ENCODE measurements at places on chromosomes 7 and 10.

GRCh38 chr10:128571071-128571470 lies 444.8 kb upstream of the MKI67 start:
- DNase-seq, result no peak

DNA sequence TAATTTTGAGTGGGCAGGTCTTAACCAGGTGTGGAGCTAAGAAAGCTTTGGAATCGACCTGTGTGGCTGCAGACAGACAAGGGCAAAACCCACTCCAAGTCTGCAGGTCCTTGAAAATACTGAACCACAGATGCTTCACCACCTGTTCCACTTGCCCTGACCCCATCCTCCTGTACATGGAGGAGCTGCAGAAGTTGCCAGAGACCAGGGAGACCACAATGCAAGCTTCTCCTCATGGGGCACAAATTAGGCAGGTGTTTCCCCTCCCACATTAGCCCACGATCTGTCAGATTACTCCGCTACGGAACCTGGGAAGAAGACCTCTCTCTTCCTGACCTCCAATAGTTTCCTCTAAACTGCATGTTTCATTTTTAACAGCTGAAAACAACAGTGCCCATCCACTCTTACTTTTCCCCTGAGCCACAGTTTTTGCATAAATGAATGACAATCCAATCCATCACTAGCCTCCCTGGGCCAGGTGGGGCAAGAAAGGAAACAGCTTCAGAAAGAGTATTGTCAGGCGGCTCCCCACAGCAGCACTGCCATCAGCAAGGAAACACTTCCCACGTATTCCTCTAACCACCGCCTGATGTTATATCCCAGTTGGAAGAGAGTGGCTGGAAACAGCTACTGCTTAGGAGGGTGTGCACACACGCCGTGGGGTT lies 141.6 kb downstream of the PRKAG2 start:
- no peak for DNase-seq

- DNase-seq, result no peak
Observed at GRCh38 chr10:48758411-48758810, 73.7 kb downstream of the WDFY4 start.

GRCh38 chr7:18901982-18902421 lies 215.4 kb downstream of the TWIST1 start:
- no peak for DNase-seq

GRCh38 chr7:23418046-23418445 lies 52.2 kb downstream of the IGF2BP3 start:
- DNase-seq, result no peak

- DNase-seq, result no peak
Observed at GRCh38 chr10:44498222-44498621, 113.3 kb upstream of the CXCL12 start.

- no peak for DNase-seq
Observed at GRCh38 chr10:96833220-96834001, 1.3 kb downstream of the LCOR start.

GRCh38 chr10:6114805-6115341 lies 26.0 kb downstream of the RBM17 start:
- no peak for DNase-seq

DNA sequence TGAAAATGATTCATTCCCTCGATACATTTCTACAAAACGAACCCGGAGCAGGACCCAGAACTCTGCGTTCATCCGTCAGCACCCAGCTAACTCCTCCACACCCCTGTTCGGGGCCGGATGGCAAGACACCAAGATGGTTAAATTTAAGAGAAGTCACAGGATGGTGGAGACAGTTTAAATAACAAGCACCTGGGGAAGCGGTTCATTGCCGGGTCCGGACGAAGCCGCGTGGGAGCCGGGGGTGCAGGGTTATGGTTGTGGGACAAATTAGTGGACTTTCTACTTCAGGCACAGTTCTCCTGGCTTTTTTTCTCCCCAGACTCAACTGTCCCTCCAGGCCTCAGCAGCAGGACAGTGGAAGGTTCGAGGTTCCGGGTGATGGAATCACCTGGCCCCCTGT lies 45.4 kb downstream of the ASB13 start:
- DNase-seq, result no peak

DNA sequence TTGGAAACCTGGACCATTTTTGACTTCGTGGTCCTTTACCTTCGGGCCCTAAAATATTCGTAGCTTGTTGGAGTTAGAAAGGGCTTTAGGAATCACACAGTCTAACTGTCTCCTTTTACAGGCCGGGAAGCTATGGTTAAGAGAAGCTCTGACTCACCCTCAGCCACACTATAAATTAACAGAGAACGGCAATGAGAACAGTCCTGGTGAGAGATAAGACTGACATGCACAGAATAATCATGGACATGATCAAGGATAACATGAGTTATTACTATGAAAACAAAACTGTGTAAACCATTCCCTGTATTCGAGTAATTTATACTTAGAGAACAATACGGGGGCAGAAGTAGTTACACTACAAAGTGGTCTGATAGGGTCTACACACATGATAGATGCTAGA lies 162.5 kb upstream of the MALRD1 start:
- no peak for DNase-seq

- DNase-seq, result no peak
Observed at GRCh38 chr7:107020400-107020799, 24.1 kb upstream of the PRKAR2B start.

DNA sequence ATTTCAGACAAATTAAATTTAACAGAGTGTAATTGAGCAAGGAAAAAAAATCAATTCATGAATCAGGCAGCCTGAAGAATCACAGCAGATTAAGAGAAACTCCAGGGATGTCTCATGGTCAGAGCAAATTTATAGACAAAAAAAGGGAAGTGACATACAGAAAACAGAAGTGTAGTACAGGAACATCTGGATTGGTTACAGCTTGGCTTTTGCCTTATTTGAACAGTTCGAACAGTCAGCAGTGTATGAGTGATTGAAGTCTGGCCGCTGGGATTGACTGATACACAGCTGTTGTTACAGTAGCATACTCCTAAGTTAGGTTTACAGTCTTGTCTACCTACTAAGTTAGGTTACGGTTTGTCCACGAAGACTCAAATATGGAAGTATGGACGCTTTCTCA lies 255.3 kb downstream of the HPSE2 start:
- no peak for DNase-seq

- DNase-seq, result no peak
Observed at GRCh38 chr10:119412244-119413092, 130.1 kb downstream of the RGS10 start.

- DNase-seq, result no peak
Observed at GRCh38 chr7:132773527-132773956, 197.3 kb upstream of the PLXNA4 start.

GRCh38 chr7:121102619-121103018 lies 114.1 kb downstream of the CPED1 start:
- DNase-seq, result no peak

DNA sequence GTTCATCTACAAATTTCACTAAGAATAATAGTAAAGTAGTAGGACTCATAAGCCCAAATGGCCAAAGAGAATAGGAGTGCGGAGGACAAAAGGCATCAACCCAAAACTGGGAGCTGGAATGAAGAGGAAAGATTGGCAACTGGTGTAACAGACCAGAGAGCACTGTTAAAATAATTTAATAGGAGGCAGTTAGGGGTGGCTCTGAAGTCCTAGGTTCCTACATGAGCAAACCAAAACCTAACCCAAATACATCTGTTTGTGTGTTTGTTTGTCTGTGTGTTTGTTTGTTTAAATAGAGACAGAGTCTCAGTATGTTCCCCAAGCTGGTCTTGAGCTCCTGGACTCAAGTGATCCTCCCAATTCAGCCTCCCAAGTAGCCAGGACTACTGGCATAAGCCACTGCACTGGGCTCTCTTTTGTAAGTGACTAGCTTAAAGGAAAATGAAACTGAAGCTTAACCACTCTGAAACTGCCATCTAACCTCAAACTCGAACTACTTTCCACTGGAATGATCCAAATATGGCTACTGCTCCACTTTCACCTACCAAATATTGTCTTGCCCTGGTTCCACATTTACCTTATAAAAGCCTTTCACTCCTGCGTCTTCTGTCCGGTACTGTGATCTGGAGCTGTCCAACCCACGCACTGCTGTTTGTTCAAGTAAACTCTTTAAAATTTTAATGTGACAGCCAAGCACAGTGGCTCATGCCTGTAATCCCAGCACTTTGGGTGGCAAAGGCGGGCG lies 94.9 kb downstream of the AKR1D1 start:
- no peak for DNase-seq

DNA sequence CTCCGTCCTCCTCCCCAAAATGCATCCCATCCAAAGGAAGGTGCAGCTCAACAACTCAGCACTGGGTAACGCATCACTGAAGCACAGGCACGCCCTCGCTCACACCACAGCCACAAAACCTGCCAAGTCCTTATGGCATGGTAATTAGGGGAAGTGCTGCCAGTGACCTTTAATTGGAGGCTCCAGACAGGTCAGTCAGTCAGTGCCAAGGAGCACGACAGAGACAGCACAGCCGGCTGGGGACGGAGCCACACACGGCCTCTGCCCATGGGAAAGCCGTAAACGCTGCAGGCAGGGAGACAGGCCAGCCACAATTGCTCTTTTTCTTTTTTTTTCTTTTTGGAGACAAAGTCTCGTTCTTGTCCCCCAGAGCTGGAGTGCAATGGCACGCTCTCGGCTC lies 146.5 kb downstream of the MAD1L1 start:
- DNase-seq, result no peak

DNA sequence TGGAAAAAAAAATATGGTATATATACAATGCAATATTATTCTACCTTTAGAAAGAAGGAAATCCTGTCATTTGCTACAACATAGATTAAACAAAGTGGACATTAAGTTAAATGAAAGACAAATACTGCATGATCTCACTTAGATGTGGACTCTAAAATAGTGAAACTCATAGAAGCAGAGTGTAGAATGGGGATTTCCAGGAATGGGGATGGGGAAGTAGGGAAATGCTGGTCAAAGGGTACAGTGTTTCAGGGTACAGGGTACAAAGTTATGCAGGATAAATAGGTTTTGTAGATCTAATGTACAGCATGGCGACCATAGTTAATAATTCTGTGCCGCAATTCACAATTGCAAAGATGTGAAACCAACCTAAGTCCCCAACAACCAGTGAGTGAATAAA lies 385.5 kb downstream of the SFMBT2 start:
- DNase-seq, result no peak

GRCh38 chr10:12568391-12569009 lies 219.2 kb downstream of the CAMK1D start:
- DNase-seq, result no peak

GRCh38 chr7:93185303-93186027 lies 37.3 kb upstream of the SAMD9L start:
- no peak for DNase-seq

DNA sequence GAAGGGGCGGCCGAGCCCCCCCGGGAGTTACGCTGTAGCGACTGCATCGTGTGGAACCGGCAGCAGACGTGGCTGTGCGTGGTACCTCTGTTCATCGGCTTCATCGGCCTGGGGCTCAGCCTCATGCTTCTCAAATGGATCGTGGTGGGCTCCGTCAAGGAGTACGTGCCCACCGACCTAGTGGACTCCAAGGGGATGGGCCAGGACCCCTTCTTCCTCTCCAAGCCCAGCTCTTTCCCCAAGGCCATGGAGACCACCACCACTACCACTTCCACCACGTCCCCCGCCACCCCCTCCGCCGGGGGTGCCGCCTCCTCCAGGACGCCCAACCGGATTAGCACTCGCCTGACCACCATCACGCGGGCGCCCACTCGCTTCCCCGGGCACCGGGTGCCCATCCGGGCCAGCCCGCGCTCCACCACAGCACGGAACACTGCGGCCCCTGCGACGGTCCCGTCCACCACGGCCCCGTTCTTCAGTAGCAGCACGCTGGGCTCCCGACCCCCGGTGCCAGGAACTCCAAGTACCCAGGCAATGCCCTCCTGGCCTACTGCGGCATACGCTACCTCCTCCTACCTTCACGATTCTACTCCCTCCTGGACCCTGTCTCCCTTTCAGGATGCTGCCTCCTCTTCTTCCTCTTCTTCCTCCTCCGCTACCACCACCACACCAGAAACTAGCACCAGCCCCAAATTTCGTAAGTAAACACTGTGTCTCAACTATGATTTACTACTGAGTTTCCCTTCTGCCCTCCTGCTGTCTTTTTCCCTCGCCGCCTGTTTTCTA lies 666 bp downstream of the NRG3 start:
- no peak for DNase-seq

GRCh38 chr7:3260401-3260715 lies 40.7 kb upstream of the SDK1 start:
- no peak for DNase-seq

DNA sequence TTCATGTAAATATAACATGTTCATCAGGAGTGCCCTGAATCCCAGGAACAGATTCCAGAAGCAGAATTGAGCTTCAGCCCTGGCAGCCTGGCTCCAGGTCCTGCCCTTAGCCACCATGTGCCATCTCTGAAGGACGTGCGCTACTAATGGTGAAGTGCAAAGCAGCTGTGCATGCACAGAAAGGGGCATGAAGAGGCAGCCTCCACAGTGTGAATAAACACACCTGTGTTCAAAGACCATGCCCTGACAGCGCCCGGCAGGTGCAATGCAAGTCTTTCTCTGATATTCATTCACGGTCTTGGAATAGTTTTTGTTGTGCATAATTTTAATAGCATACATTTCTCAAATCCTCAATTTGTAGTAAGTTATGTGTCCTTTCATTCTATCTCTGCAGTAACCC lies 250.4 kb upstream of the TCERG1L start:
- no peak for DNase-seq

DNA sequence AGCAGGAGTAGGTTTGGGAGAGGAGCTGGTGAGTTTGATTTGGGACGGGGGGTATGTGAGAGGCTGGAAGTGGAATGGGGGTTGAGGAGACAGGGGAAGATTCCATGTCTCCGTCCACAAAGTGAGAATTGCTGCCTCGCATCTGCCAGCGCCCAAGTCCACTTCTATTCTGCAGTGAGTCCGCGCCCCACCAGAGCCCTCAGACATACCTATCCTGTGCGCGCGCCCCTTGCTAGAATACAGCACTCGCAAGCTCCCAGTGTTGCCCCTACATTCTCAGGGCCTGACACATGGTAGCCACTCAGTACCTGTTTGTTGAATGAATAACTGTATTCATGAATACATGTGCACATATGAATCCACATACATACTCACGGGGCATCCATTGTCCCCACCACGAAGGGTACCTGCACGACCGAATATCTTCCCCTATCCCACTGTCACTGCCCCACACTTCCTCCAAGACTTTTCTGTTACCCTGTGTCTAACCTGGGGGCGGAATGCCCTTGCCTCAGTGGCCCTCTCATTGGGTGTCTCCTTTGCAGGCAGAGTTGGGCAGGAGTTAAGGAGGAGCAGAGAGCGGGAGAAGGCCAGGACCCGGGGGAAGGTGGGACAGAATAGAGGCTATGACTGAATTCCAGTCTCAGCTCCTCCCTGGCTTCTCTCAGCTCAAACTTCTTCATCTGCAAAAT lies 19.9 kb downstream of the POLL start:
- DNase-seq, result no peak

Data from stimulated activated CD4-positive, alpha-beta T cell treated with anti-CD3 and anti-CD28 coated beads, TNF-alpha, amount 100 ng/mL, for 1 hour (primary cell).